Esophagus (tissue), 2 donors: ENCODE measurements at places on chromosomes 7 and 10. TPM values are rescaled to one million over a fixed set of nuclear protein-coding genes. Genes with fewer than 3 reads are reported as not detected.

Gene SPDYE16
- 0.08 TPM for polyA plus RNA-seq

Gene DUSP5
- polyA plus RNA-seq = 107 TPM

Gene ADAM8
- 2.4 TPM for polyA plus RNA-seq

Gene ACTL6B
- polyA plus RNA-seq = not detected

Gene MALRD1
- 0.07 TPM for polyA plus RNA-seq

Gene IQUB
- 0.06 TPM for polyA plus RNA-seq

Gene C7orf57
- polyA plus RNA-seq = 0.73 TPM

Gene HPS6
- 12.5 TPM for polyA plus RNA-seq

Gene ATP6V0A4
- 1.3 TPM for polyA plus RNA-seq

Gene AGAP5
- 7.5 TPM for polyA plus RNA-seq

Gene CFAP43
- polyA plus RNA-seq = 0.04 TPM

Gene CARD11
- polyA plus RNA-seq = 1.3 TPM

Gene CEP55
- 11.5 TPM for polyA plus RNA-seq

Gene STAG3
- 0.73 TPM for polyA plus RNA-seq

Gene AMZ1
- 0.11 TPM for polyA plus RNA-seq

Gene ZNF365
- polyA plus RNA-seq = 4.4 TPM

Gene IFIT1B
- polyA plus RNA-seq = not detected

Gene LIPM
- not detected for polyA plus RNA-seq

Gene SEMA3E
- 0.14 TPM for polyA plus RNA-seq

Gene GSTO2
- polyA plus RNA-seq = 19.9 TPM

Gene LOXL4
- 0.49 TPM for polyA plus RNA-seq

Gene OR2A42
- polyA plus RNA-seq = 0.02 TPM

Gene PLEKHS1
- polyA plus RNA-seq = 0.05 TPM

Gene UNCX
- polyA plus RNA-seq = not detected

Gene GNA12
- 2.1 TPM for polyA plus RNA-seq

Gene KLLN
- 0.15 TPM for polyA plus RNA-seq

Gene CCDC71L
- polyA plus RNA-seq = 4.9 TPM

Gene HOXA4
- 8.6 TPM for polyA plus RNA-seq

Gene ADAP1
- polyA plus RNA-seq = 5.8 TPM

Gene PILRA
- polyA plus RNA-seq = 0.85 TPM

Gene NDUFA5
- polyA plus RNA-seq = 94.0 TPM

Gene KLF14
- polyA plus RNA-seq = not detected

Gene ABI1
- 36.8 TPM for polyA plus RNA-seq

Gene ADAM12
- under 0.01 TPM for polyA plus RNA-seq

Gene ZNF239
- polyA plus RNA-seq = 0.61 TPM

Gene MMP21
- polyA plus RNA-seq = 0.02 TPM

Gene CC2D2B
- 0.13 TPM for polyA plus RNA-seq

Gene ZNF488
- polyA plus RNA-seq = 0.81 TPM

Gene RBM20
- 2.7 TPM for polyA plus RNA-seq

Gene OR2A5
- polyA plus RNA-seq = not detected

Gene HYAL4
- not detected for polyA plus RNA-seq

Gene ANKRD30A
- polyA plus RNA-seq = not detected

Gene RASA4B
- polyA plus RNA-seq = 4.6 TPM

Gene VWDE
- 2.8 TPM for polyA plus RNA-seq

Gene IMMP2L
- polyA plus RNA-seq = 6.5 TPM

Gene GRID2IP
- 0.39 TPM for polyA plus RNA-seq
